KG1 (cell line): ENCODE measurements at places on chromosomes 11 and 22.

DNA sequence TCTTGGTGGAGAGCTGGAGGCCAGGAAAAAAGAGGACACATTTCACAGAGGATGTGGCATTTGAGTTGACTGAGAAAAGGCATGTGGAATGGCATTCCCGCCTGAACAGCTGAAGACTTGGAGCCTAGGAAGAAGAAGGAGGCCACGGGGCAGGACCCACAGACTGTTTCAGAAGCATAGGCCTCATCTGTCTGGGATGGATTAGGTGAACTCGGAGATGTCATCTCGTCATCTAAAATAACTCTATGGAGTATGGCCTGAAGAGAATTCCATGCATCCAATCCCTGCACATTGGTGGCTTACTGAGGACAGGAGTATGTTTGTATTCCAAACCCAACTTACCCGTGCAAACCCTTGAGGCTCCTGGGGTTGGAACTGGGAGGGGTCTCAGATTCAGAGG, 16.4 kb downstream of the SPATA19 start:
- no peak for DNase-seq

DNA sequence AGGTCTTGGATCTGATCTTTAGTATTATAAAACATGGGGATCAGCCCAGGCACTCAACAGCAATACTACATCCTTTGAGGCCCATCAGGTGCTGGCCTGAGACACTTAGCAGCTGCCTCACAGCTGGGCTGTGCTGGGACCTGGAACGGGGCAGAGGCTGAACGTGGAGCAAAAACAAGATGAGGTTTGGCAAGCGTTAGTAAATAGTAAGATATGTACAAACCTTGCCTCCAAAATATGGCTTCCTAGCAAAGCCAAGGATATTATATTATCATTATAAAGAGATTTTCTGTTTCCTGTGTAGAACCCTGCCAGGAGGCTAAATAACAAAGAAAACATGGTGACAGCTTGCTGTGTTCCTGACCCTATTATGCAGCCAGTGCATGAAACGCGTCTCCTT, 60.0 kb upstream of the SPON1 start:
- no peak for DNase-seq

DNA sequence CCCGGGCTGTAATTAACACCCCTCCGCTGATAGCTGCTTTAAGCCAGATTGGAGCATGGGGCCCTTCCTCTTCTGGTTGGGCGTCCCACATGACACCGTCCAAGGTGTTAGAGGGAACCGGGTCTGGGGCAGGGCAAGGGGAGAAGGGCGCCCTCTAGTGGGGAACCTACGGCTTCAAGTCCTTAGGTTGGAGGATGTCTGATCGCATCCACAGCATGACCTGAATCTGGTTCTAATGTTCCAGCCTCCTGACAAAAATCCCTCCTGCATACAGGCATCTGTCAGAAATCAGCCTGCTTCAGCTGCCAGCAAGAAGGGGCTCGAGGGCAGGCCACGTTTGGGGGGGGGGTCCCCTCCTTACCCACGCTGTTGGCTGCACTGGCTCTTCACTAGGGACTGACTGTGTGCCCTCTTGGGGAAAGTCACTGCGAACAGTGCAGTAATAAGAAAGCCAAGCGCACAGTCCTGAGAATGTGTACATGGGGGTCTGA, 94.2 kb upstream of the TBCEL start:
- DNase-seq = no peak

- DNase-seq = peak; percentile 46
Measured at GRCh38 chr11:47175746-47176327, 842 bp downstream of the ARFGAP2 start.

GRCh38 chr11:111776398-111777093, 10.4 kb upstream of the PPP2R1B start:
- DNase-seq = no peak

GRCh38 chr11:115300660-115301428, 203.4 kb downstream of the CADM1 start:
- DNase-seq = no peak

- DNase-seq = no peak
Measured at GRCh38 chr11:19829109-19829837, 116.6 kb downstream of the NAV2 start.

- DNase-seq = no peak
Measured at GRCh38 chr11:73315293-73316020, 7.4 kb downstream of the ARHGEF17 start.

DNA sequence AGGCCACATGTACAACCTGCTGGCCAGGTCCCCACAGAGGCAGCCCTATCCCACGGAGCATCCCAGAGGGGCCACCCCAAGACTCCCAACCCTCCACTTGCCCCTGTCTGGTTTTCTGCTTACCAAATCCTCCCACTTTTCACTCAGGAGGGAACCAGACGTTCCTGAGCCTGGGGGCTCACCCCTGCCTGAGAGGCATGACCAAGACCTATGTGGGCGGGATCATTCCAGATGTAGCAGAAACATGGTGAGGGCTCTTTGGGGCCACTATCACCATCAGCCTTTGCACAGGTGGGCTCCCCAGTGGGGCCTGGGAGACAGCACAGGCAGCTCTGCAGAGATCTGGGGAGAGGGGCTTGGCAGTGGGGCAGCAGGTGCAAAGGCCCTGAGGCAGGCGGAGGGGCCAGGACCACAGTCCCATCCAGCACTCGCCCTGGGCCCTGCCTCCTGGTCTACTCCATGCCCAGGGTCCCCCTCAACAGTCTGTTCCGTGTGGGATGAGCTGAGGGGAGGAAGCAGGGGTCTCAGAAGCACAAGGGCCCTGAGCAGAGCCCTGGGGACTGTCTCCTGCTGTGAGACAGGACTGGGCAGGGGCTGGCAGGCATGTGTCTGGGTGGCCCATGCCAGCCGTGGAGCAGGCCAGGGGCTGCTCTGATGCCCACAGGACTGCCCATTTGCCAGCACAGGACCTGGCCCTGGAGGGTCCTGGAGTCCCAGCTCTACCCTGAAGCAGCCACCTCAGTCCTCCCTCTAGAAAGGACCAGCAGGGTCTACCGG, 9.4 kb downstream of the PIM3 start:
- no peak for DNase-seq

DNA sequence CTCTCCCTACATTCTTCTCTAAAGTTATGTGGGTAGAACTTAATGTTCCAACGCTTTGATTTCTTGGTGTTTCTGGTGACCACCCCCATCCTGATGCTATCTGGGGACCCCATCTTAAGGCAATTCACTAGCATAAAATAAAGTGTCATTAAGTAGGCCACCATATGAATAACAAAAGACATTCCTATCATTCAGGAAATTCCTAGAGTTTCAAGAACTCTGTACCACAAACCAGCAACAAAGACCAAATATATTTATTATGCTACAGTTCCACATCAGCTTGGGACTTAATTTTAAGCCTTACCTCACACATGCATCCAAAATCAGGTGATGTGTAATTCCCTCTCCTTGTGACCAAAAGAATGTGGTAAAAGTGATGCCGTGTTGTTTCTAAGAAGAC, 254.6 kb upstream of the LRRC4C start:
- no peak for DNase-seq

DNA sequence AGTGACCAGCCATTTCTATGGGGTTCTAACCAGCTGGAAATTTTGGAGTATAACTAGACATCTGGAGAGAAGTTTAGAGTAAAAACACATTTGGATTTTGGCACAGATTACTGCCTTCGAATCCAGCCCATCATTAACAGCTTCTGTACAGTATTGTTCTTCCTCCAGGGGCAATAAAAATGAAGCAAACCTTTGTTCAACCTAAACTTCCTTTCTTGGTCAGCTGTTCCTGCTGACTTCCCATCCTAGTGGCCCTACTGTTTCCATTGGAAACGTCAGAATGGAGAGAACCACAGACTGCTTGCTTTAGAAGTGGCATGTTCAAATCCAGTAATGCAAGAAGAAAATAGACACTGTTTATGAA, 203.7 kb upstream of the MTMR2 start:
- DNase-seq = no peak

DNA sequence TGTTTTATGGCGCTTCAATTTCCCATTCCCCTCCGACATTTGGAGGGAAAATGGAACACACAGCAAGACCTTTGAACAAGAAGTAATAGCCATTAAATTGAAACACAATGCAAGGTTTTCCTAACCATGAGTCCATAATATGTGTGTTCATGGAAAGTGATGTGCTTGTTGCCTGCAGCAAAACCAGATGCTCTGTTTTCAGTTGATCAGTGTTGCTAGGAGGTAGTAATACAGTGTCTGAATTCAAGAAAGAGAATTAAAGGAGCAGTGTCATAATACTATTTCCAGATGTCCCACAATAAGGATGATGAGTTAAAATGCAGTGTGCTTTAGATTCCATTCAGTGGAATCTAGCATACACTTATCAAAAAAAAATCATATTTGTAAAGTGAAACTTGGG, 637.4 kb upstream of the API5 start:
- no peak for DNase-seq
